Neuronal stem cell (in vitro differentiated cells): ENCODE measurements at places on chromosomes 7 and 10.

GRCh38 chr7:29237489-29237888, 42.9 kb downstream of the CHN2 start:
- peaks cover under 1% of the 10 kb centered on the region for H3K4me1 ChIP-seq
- H3K27me3 ChIP-seq, result no peaks in the 10 kb centered on the region
- DNase-seq, result no peak
- H3K36me3 ChIP-seq, result no peaks in the 10 kb centered on the region

DNA sequence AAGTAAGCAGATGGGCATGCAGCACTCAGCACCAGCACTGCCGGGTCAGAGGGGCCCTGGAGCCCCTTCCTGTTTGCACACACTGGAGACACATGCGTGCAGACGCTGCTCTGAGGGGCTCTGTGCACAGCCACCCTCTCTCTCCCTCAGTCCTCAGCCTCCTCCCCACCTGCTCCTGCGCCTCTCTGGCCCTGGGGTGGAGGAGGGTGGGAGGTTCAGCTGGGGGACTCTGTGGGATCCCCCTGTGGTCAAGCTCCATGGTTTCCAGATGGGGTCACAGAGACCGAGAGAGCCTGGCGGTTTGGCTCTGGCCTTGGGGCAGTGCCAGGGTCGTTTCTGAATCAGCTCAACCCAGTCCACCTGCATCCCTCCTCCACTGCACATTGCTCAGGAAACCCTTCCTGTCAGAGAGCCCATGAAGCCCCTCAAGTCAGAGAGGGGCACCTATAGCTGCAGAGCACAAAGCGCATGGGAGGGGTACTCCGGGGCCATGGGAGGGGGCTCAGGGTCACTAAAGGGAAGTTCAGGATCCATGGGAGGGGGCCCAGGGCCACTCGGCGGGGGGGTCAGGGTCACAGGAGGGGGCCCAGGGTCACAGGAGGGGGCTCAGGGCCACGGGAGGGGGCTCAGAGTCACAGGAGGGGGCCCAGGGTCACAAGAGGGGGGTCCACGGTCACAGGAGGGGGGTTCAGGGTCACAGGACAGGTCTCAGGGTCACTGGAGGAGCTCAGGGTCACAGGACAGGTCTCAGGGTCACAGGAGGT, 161.7 kb downstream of the ADARB2 start:
- no peaks in the 10 kb centered on the region for H3K36me3 ChIP-seq
- peaks cover 11% of the 10 kb centered on the region for H3K4me1 ChIP-seq
- DNase-seq, result no peak
- H3K27me3 ChIP-seq, result no peaks in the 10 kb centered on the region
- H3K4me3 ChIP-seq, result no peak overlapping the region
- no peak overlapping the region for H3K27ac ChIP-seq

- H3K27ac ChIP-seq, result no peak overlapping the region
- no peaks in the 10 kb centered on the region for H3K36me3 ChIP-seq
- DNase-seq, result peak; percentile 26
- H3K4me1 ChIP-seq, result peaks cover 9% of the 10 kb centered on the region
- no peak overlapping the region for H3K4me3 ChIP-seq
Observed at GRCh38 chr10:75623310-75624093, 192.1 kb downstream of the LRMDA start.

GRCh38 chr7:79420464-79420863, 33.0 kb downstream of the MAGI2 start:
- DNase-seq, result no peak
- no peaks in the 10 kb centered on the region for H3K4me1 ChIP-seq
- no peaks in the 10 kb centered on the region for H3K36me3 ChIP-seq
- H3K27ac ChIP-seq, result no peak overlapping the region
- no peak overlapping the region for H3K4me3 ChIP-seq

DNA sequence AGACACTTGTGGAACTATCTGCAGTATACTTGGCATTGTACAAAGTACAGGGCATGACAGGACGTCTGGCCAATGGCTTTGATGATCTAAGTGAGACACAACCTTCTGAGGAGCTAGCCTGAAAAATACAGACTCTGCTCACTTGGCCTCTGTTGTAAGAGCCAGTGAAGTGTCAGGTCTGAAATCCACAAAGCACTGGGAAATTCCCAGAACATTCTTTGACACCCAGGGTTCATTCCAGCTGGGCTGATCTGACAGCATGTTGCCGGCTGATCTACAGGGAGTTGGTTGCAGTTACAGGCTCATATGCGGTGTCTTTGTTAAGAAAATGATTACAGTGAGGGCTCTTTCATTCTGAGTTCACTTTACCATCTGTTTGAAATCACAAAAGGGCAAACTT, 354.6 kb downstream of the PHF14 start:
- H3K27ac ChIP-seq, result no peak overlapping the region
- no peaks in the 10 kb centered on the region for H3K4me1 ChIP-seq
- no peak overlapping the region for H3K4me3 ChIP-seq
- H3K27me3 ChIP-seq, result no peaks in the 10 kb centered on the region
- no peaks in the 10 kb centered on the region for H3K36me3 ChIP-seq

DNA sequence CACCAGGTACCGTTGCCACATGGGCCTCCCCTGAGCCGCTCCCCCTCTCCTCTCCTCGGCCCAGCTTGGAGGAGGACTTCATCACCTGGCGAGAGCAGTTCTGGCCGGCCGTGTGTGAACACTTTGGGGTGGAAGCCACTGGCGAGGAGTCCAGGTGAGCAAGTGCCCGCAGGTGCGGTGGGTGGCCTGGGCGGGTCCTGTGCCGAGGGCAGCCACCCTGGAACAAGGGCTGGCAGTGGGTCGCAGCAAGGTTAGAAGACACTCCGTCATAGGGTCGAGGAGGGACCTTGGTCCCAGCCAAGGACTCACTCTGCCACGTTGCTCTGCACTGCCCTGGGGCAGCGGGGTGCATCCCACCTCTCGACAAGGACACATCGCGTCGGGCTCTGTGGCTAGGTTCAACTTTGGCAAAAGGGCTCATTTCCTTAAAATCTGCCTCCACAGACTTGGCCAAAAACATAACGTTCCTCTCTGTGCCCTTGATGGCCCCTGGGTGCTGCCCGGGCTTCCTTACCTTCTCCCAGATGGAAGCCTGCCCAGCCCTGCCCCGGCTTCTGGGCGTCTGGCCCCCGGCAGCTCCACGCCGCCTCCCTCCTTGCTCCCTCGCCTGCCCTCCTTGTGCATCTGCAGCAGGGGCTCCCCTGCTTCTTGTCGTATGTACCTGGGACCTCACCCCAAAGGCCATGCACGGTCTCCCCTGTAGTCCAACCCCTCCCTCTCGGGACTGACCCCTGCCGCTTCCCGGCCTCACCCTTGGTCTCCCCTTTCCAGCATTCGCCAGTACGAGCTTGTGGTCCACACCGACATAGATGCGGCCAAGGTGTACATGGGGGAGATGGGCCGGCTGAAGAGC, 12.7 kb downstream of the TMEM120A start:
- H3K4me3 ChIP-seq, result no peak overlapping the region
- no peak overlapping the region for H3K27ac ChIP-seq
- no peak for DNase-seq
- peaks cover 87% of the 10 kb centered on the region for H3K36me3 ChIP-seq
- H3K4me1 ChIP-seq, result no peaks in the 10 kb centered on the region

DNA sequence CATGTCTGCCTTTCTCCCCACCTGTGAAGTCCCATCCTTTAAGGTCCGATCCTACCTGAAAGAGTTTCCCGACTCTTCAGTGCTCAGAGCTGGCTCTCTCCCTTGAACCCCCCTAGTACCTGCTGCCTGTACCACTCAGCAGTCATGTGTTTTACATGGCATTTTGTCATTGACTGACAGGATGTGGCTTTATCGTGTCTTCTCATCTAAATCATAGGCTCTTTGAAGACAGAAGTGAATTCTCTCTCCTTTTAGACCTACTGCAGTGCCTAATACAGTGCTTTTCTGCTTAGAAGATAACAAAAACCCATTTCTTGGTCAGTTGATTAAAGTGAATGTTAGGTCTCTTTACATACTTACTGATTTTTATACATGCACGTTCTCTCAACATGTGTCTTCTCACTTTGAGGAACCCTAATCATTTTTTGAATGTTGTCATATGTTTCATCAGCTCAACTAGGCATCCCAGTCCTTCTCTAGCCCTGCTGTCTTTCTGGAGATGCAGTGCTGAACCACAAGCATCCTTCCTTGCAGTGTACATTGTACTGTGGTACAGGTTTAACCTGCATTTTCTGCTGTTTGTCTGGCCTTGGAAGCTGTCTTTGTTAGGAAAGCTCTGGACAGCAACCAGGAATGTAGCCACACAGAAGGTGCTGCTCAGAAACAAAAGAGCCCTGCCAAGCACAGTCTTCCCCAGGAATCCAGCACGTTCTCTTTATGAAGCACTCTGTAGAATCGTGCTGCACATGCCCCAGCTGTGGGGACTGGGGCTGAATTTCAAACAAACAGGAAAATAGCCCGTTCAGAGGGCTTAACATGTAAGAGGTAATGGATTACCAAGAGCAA, 28.1 kb upstream of the LRRC4 start:
- no peak overlapping the region for H3K27ac ChIP-seq
- no peaks in the 10 kb centered on the region for H3K36me3 ChIP-seq
- no peaks in the 10 kb centered on the region for H3K27me3 ChIP-seq
- no peak overlapping the region for H3K4me3 ChIP-seq
- DNase-seq, result peak; percentile 49

- DNase-seq, result no peak
- no peak overlapping the region for H3K4me3 ChIP-seq
- peaks cover 6% of the 10 kb centered on the region for H3K4me1 ChIP-seq
- no peak overlapping the region for H3K27ac ChIP-seq
Observed at GRCh38 chr7:93147363-93147762, 822 bp downstream of the SAMD9L start.

DNA sequence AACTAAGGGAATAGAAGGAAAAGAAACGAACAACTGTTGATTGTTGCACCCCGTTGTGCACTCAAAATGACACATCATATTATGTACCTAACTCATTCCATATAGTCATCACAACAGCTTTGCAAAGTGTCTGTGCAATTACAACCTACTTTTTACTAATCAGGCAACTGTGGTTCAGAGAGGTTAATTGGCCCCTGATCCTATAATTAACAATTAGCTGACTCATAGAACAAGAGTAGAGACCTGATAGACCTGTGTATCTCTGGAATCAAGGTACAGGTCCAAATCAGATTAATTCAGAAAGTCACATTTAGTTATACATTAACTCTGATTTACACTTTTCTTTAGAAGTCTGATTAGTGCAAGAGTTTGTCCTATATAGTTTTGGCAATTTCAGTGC, 122.5 kb upstream of the CDK13 start:
- peaks cover 58% of the 10 kb centered on the region for H3K27me3 ChIP-seq
- H3K4me1 ChIP-seq, result no peaks in the 10 kb centered on the region
- no peak for DNase-seq
- no peaks in the 10 kb centered on the region for H3K36me3 ChIP-seq

DNA sequence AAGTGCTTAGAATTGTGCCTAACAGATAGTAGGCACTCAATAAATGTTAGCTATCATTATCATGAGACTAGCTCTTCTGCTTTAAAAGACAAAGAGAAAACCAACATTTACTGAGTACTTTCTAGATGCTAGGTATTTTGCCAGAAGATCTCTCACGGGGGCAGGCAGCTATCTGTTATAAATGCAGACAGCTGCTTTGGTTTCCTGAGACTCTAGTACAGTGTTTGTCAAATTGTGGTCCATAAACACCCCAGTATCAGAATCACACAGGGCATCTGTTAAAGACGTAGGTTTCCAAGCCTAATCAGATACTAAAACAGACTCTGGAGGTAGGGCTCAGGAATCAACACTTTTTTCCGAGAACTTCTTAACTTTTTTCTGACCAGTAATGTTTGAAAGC, 13.9 kb downstream of the FAM133B start:
- H3K4me3 ChIP-seq, result no peak overlapping the region
- no peak for DNase-seq
- H3K27me3 ChIP-seq, result no peaks in the 10 kb centered on the region
- H3K27ac ChIP-seq, result no peak overlapping the region

- H3K4me1 ChIP-seq, result no peaks in the 10 kb centered on the region
- no peak overlapping the region for H3K27ac ChIP-seq
- H3K4me3 ChIP-seq, result no peak overlapping the region
- DNase-seq, result no peak
- H3K27me3 ChIP-seq, result no peaks in the 10 kb centered on the region
- no peaks in the 10 kb centered on the region for H3K36me3 ChIP-seq
Observed at GRCh38 chr7:29878081-29878688, 71.9 kb downstream of the WIPF3 start.

DNA sequence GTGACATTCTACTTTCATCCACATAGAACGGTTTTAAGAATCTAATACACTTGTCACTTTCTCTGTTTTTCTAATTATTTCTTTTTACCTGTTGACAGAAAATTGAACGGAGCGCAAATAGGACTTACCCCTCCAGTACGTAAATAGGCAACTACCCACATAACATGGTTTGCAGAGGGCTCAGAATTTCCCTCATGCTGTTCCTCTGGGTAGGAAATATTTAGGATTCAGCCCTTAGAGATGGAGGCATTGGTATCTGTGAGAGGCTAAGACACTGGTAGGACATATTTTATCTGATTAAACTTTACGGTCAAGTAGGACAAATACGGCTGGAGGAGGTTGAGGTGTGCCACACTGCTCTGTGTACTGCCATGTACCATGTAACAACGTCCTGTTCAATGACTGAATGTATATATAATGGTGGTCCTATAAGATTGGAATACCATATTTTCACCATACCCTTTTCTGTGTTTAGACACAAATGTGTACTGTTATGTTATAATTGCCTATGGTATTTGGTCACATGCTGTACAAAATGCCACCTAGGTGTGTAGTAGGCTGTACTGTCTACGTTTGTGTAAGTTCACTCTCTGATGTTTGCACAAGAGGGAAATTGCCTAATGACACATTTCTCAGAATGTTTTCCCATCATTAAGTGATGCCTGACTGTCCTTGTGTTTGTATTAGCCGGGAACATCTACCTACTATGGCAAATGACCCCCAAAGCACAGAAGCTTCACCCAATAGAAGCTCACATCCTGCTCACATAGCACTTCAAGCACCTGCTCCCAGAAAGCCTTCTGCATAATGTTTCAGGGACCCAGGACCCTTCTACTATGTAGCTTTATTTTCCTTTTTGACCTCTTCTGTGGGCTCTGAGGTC, 429.4 kb upstream of the AKR1E2 start:
- no peaks in the 10 kb centered on the region for H3K27me3 ChIP-seq
- no peak for DNase-seq

DNA sequence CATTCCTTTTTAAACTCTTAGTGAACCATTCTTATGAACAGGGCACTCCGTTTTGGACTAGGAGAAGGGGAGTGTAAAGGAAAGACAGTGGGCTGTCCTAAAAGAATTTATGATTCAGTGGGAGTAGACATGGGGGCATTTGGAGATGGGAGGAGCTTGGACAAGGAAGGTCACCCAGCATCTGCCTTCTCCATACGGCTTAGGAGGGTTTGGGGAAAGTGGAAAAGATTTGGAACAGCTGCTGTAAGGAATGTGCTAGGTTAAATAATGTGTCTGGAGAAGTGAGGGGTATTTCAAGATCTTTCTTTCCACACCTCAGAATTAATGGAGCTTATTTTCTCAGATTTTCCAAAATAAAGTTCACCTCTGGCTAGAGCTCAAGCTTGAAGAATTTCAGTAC, 24.0 kb downstream of the SLC35G1 start:
- no peaks in the 10 kb centered on the region for H3K27me3 ChIP-seq
- DNase-seq, result no peak
- no peak overlapping the region for H3K27ac ChIP-seq
- no peaks in the 10 kb centered on the region for H3K4me1 ChIP-seq
